ENCODE measurements at places on chromosomes 5 and 9.

DNA sequence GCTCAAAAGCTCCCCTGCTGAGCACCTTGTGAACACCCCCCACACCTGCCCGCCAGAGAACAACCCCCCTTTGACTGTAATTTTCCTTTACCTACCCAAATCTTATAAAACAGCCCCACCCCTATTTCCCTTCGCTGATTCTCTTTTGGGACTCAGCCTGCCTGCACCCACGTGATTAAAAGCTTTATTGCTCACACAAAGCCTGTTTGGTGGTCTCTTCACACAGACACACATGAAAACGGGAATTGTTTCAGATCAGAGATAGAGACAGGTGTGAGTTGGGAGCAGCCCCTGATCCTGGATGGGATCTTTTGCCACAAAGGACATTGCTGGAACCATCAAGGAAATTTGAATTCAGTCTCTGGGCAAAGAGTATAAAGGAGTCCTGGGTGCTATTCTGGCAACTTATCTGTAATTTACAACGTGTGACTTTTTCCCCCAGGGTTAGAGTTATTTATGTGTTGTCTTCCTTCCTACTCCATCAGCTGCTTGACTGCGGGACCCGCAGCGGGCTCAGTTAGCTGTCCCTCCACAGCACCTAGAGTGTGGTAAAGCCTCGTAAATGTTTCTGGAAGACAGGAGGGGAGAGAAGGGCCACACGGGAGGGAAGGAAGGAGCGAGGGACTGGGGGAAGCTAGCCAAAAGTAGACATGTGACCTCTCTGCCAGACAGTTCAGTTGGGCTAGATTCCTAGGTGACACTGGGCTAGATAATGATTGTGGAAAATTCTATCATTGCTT, 437.0 kb downstream of the ZNF608 start:
- H3K27ac ChIP-seq = no peak overlapping the region
- no peaks in the 10 kb centered on the region for H3K36me3 ChIP-seq
- DNase-seq = no peak
- H3K4me1 ChIP-seq = peaks cover 3% of the 10 kb centered on the region

DNA sequence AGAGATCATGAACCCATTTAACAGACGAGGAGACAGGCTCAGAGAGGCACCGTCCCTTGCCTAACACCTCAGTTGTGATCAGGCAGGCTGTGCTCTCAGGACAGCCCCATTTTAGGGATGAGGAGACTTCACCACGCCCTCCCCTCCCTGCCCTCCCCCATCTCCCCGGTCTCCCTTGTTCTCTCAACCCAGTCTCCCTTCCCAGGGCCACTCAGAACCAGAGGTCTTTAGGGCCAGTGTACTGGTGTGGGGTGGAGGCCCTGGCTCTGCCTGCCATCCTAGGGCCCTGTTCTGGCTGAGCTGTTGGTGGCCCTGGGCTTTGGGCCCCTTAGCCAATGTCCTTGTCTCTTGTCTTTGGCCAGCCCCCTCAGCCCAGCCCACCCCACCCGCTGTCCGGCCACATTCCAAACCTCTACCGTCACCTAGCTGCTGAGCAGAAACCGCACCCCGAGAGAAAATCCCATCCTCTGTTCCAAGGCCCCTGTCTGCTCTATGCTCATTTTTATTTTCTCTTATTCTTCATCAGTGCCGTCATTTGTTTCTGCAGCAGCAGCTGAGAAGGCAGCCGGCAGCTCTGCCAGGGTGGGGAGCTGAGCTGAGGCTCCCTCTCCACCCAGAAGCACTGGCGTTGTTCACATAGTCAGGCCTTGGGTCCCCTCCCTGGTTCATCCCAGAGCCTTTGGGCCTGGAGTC, 33.9 kb downstream of the OLFML2A start:
- H3K36me3 ChIP-seq = no peaks in the 10 kb centered on the region
- no peak overlapping the region for H3K27ac ChIP-seq
- no peak for DNase-seq
- no peaks in the 10 kb centered on the region for H3K4me1 ChIP-seq
- no peaks in the 10 kb centered on the region for H3K27me3 ChIP-seq

DNA sequence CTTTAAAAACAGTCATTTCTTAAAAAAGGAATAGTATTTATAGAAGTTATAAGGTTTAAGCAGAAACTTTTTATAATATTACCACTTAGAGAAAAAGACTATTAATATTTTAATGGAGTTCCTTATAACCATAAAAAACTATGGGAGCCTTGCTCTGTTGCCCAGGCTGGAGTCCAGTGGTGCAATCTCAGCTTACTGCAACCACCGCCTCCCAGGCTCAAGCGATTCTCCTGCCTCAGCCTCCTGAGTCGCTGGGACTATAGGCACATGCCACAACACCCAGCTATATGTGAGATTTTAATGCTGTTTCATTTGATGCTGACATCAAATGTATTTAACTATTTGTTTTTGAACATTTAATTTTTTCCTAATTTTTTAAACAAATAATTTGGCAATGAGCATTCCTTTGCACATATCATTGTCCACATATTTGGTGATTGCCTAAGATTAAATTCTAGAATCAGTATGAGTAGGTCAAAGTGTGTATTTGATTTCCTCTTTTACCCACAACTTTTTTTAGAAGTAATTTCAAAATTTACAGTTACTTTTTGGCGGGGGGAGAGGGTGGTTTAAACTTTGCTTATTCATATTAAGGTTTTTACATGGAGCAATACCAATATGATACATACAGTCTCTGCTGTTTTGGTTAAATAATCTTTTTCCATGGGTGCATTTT, 235.5 kb downstream of the ARHGEF28 start:
- no peak overlapping the region for H3K27ac ChIP-seq
- no peak for DNase-seq
- H3K36me3 ChIP-seq = no peaks in the 10 kb centered on the region
- H3K27me3 ChIP-seq = no peaks in the 10 kb centered on the region

DNA sequence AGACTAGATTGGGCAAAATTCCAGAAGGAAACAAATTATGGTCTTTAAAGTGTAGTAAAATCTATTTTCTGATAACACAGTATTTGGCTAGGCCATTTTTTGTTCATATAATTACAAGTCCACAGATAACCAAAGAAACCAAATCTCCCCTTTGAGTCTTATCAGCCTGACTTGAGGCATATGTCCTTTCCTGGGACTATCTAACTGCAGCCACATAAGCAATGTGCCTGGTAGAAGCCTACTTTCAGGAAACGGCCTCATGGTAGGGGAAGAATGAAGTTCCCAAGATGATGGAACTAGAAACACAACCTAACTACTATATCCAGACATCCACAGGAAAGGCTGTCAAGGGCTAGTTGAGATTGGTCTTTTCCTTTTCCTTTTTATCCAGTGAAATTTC, 130.0 kb downstream of the PIK3R1 start:
- H3K4me1 ChIP-seq = no peaks in the 10 kb centered on the region
- H3K27ac ChIP-seq = no peak overlapping the region
- H3K36me3 ChIP-seq = no peaks in the 10 kb centered on the region
- no peak overlapping the region for H3K4me3 ChIP-seq
- DNase-seq = no peak

DNA sequence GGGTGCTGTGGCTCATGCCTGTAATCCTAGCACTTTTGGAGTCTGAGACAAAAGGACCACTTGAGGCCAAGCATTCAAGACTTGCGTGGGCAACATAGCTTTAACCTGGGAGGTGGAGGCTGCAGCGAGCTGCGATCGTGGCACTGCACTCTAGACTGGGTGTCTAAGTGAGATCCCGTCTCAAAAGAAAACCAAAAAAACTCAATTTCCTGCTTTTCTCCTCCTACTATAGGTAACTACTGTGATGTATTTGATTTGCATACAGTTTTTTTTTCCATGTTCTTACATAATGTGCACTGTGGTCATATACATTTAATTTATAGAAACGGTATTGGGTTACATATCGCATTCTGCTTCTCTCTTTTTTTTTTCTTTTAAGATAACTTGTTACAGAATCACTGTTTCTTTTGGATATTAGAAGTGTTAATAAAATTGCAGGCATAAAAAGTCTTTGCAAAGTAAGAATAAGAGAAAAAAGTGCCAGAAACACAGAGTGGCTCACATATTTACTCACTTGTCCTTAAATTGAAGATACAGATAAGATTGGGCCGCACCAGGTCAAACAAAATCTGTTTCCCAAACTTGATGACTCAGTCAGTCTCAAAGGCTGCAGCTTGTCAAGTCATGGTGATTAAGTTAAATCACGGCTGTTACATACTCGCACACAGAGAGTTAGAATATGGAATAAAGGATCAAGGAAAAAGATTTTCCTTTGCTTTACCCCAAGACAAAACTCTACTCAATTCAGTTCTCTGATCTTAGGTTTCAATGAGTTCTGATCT, 2.0 kb upstream of the PTGR1 start:
- H3K27me3 ChIP-seq = no peaks in the 10 kb centered on the region
- H3K36me3 ChIP-seq = no peaks in the 10 kb centered on the region
- no peak overlapping the region for H3K4me3 ChIP-seq

GRCh38 chr9:101639311-101639710, 44.5 kb upstream of the PPP3R2 start:
- no peaks in the 10 kb centered on the region for H3K36me3 ChIP-seq
- H3K27ac ChIP-seq = no peak overlapping the region
- no peak overlapping the region for H3K4me3 ChIP-seq
- no peaks in the 10 kb centered on the region for H3K27me3 ChIP-seq
- no peaks in the 10 kb centered on the region for H3K4me1 ChIP-seq

DNA sequence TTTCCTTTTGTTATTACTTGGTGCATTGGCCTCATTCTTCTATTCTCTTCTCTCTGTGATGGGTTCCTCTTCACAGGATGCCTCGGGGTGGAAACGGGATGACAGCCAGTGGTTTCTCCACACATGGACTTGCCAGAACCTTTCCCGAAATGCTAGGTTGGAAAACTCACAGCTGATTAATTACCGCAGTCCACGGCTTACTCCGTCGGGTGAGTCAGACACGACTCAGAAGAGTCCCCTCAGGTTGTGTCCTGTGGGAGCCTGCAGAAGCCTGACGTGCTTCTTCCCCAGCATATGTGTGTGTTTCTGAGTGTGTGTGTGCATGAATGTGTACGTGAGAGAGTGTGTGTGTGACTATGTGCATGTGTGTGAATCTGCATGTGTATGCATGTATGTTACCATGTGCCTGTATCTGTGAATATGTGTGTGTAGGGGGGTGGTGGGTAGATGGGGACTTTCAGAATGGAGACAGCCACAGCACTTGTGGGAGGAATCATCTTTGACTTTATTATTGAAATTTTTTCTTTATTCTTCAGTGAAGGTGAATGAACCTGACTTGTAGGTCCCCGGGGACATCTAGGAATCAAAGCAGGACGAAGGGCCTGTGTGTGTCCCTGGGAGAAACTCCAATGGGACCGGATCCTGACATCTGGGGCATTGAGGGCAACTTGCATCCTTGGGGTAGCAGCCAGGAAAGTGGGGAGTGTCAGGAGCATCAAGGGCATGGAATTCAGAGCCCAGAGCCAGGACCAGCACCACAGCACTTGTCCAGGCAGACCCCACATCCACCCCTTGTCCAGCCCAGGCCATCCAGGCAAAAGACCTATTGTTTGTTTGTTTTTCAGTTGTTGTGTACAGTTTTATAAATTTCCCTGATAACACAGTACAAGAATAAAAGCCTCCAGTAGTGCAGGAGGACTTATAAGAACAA, 21.9 kb upstream of the MED10 start:
- peaks cover 7% of the 10 kb centered on the region for H3K4me1 ChIP-seq
- no peaks in the 10 kb centered on the region for H3K27me3 ChIP-seq
- no peak for DNase-seq
- no peak overlapping the region for H3K4me3 ChIP-seq
- H3K27ac ChIP-seq = no peak overlapping the region

GRCh38 chr5:147081311-147081764, 153.5 kb upstream of the STK32A start:
- H3K4me3 ChIP-seq = no peak overlapping the region
- no peaks in the 10 kb centered on the region for H3K36me3 ChIP-seq
- H3K4me1 ChIP-seq = no peaks in the 10 kb centered on the region
- no peak for DNase-seq

DNA sequence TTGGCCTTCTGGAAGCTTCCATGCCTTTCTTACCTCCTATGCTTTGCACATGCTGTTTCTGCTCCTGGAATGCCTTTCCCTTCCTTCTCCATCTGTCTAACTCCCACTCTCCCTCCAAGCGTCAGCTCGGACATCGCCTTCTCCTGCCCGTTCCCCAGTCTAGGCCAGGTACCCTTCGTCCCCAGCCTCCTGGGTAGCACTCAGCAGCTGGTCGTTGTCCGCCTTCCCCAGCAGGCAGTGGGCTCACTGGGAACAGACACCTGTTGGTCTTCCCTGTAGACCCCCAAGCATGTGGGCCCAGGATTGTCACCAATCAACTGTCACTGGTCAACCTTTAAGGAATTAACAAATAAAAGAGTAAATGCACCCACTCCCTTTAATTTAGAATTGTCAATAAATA, 202.2 kb downstream of the RGS3 start:
- no peak overlapping the region for H3K4me3 ChIP-seq
- no peak overlapping the region for H3K27ac ChIP-seq
- H3K27me3 ChIP-seq = no peaks in the 10 kb centered on the region
- no peaks in the 10 kb centered on the region for H3K36me3 ChIP-seq
- DNase-seq = no peak

- H3K27ac ChIP-seq = no peak overlapping the region
- H3K27me3 ChIP-seq = no peaks in the 10 kb centered on the region
- no peak for DNase-seq
Observed at GRCh38 chr9:134071149-134071548, 3.3 kb upstream of the BRD3 start.

GRCh38 chr5:13975246-13975645, 30.8 kb upstream of the DNAH5 start:
- no peak for DNase-seq
- H3K27ac ChIP-seq = no peak overlapping the region
- H3K27me3 ChIP-seq = no peaks in the 10 kb centered on the region
- no peaks in the 10 kb centered on the region for H3K4me1 ChIP-seq
- H3K4me3 ChIP-seq = no peak overlapping the region
- H3K36me3 ChIP-seq = no peaks in the 10 kb centered on the region

DNA sequence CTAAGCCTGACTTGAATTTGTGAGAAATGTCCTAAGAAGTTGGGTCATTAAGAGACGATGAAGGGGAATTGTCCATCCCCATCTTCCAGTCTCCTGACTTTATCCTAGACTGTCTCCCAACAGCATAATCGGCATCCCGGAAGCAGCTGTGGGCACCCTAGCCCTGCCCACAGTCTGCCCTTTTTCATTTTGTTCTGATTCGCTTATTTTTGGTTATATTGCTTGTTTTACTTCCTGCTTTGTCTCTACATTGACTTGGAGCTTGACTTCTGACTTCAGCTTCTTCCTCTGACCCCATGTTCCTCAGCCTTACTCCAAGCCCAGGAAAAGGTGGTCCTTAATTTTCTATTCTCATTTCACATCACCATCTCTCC, 41.8 kb downstream of the UGCG start:
- H3K4me1 ChIP-seq = no peaks in the 10 kb centered on the region
- H3K27me3 ChIP-seq = no peaks in the 10 kb centered on the region
- no peaks in the 10 kb centered on the region for H3K36me3 ChIP-seq
- no peak for DNase-seq
- H3K27ac ChIP-seq = no peak overlapping the region

GRCh38 chr5:40568548-40568947, 111.2 kb upstream of the PTGER4 start:
- no peaks in the 10 kb centered on the region for H3K36me3 ChIP-seq
- H3K27me3 ChIP-seq = no peaks in the 10 kb centered on the region
- no peak for DNase-seq
- no peak overlapping the region for H3K27ac ChIP-seq
- H3K4me3 ChIP-seq = no peak overlapping the region

GRCh38 chr9:21778304-21778703, 24.1 kb upstream of the MTAP start:
- H3K27me3 ChIP-seq = no peaks in the 10 kb centered on the region
- H3K4me3 ChIP-seq = no peak overlapping the region
- no peak overlapping the region for H3K27ac ChIP-seq
- no peak for DNase-seq
- no peaks in the 10 kb centered on the region for H3K4me1 ChIP-seq
